ENCODE measurements at places on chromosomes 1 and 21. TPM values are rescaled to one million over a fixed set of nuclear protein-coding genes. Genes with fewer than 3 reads are reported as not detected.

The ABCA4 gene
- not detected for total RNA-seq

The GPR161 gene
- total RNA-seq, result 4.7 TPM

The CELA3B gene
- total RNA-seq, result not detected

The OR2AK2 gene
- not detected for total RNA-seq

The CD84 gene
- 1.3 TPM for total RNA-seq

The IFT25 gene
- total RNA-seq, result 11.7 TPM

The TLCD4 gene
- total RNA-seq, result 0.53 TPM

DNA sequence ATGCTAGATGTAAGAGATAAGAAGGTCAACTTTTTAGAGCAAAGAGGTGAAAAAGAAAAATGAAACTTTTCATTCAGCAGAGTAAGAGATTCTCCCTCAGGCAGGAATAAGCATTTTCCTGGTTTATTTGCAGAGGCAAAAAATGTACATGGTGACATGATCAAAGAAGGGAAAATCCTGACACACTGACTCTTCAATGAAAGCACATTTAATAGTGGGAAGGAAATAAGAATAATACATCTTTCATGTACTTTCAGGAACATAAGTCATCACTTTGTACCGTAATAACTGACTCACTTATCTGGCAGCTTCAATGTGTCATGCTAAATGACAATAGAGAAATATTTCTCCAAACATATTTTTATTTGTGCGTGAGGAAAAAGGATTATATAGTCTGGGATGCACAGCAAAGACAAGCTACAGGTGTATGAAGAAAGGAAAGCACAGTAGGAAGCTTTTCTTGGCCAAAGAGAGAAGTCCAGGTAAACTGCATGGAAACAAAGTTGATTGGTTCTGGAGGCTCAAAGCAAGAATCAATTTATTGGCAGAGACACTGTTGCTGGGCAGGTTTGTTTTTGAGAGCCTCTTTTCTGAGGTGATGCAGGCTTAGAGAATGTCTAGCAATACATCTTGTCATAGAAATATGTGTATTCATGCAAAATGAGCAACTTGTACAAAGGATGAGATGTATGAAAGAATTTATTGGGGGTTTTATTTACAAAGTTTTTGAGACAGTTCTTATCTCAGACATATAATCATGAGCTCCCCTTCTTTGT lies 1409.0 kb downstream of the PLA2G4A start:
- no peak overlapping the region for H3K27ac ChIP-seq
- H3K4me3 ChIP-seq, result no peak overlapping the region
- no peaks in the 10 kb centered on the region for H3K36me3 ChIP-seq
- no peak for DNase-seq
- H3K4me1 ChIP-seq, result no peaks in the 10 kb centered on the region

DNA sequence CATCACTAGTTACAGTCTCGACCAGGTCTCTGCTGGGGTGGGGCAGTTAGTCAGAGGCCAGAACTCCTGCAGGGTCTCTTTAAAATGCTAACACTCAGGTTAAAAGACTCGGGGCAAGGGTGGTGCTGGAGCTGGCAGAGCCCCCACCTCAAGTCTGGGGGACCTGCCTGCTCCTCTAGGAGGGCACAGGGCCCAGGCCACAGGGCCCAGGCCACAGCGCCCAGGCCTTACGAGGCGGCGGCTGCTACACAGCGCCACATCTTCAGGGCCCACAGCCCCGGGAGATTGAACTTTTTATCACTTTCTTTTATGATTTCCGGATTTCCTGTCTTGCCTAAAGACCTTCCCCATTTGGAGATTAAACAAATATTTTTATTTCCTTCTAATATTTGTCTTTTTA lies 10.4 kb downstream of the MPZ start:
- H3K4me3 ChIP-seq, result no peak overlapping the region
- H3K36me3 ChIP-seq, result no peaks in the 10 kb centered on the region
- DNase-seq, result no peak
- H3K27ac ChIP-seq, result no peak overlapping the region
- H3K4me1 ChIP-seq, result peaks cover 3% of the 10 kb centered on the region

GRCh38 chr1:111281411-111281810 lies 9.2 kb upstream of the CHIA start:
- DNase-seq, result no peak
- H3K27ac ChIP-seq, result no peak overlapping the region
- H3K4me1 ChIP-seq, result no peaks in the 10 kb centered on the region
- no peaks in the 10 kb centered on the region for H3K27me3 ChIP-seq
- no peak overlapping the region for H3K4me3 ChIP-seq

- H3K4me1 ChIP-seq, result peaks cover 6% of the 10 kb centered on the region
- peak overlapping the region; percentile 69 for H3K27ac ChIP-seq
- no peaks in the 10 kb centered on the region for H3K36me3 ChIP-seq
- H3K27me3 ChIP-seq, result no peaks in the 10 kb centered on the region
- DNase-seq, result no peak
Measured at GRCh38 chr1:109994654-109995053, 10.1 kb downstream of the AHCYL1 start.

DNA sequence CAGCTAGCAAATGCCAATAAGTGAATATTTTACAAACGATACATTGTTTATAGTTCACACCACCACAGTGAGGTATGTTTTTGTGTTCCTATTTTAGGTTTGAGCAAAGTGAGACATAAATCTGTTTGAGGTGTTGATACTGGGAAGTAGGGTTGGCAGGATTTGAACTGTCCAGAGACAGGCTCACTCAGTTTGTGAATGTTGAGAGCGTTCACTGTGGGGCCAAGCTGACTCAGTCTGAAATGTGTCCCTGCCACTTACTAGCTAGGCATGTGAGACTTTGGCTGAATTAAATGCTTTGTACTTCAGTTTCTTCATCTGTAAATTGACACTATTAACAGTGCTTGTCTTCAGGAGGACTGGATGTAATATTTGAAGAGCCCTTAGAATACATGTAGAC lies 35.1 kb downstream of the DIRAS3 start:
- no peak for DNase-seq
- H3K27me3 ChIP-seq, result no peaks in the 10 kb centered on the region
- H3K4me1 ChIP-seq, result no peaks in the 10 kb centered on the region

DNA sequence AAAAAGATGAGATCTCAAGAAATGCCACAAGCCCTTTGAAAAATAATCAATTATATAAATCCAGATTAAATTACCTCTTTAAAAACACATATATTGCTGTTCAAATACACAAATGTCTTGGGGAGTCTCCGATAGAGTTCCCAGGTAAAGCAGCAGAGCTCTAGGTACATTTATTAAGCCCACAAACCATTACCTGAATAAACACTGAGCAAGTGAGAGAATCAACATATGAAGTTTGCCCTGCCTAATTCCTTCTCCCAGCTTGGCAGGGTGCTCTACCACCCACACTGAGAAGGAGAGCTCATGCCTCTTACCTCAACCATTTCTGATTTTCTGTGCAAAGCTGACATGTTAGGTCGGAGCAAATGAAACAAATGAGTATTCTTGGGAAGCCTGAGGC lies 402.4 kb downstream of the KCNH1 start:
- no peak overlapping the region for H3K27ac ChIP-seq
- DNase-seq, result no peak
- H3K4me1 ChIP-seq, result no peaks in the 10 kb centered on the region
- H3K36me3 ChIP-seq, result no peaks in the 10 kb centered on the region

DNA sequence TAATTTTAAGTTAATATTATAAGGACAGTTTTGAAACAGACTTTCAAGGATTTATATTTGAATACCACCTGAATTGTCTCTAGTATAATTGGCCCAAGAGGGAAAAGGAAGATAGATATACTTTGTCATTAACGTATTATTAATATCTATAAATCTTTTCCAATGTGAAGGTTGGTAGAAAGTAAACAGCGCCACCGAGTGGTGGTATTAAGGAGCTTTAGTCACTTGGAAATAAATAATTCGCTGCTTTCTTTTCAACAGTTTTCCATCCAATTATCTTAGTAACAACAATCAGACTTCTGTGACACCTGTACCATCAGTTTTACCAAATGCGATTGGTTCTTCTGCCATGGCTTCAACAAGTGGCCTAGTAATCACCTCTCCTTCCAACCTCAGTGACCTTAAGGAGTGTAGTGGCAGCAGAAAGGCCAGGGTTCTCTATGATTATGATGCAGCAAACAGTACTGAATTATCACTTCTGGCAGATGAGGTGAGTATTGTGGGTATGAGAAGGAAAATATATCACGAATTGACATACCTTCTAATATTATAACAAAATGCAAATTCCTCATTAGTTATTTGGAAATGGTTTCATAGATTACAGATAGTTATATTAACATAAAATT lies 37.7 kb downstream of the SH3GLB1 start:
- H3K4me3 ChIP-seq, result no peak overlapping the region
- no peaks in the 10 kb centered on the region for H3K27me3 ChIP-seq
- peaks cover 6% of the 10 kb centered on the region for H3K4me1 ChIP-seq
- H3K27ac ChIP-seq, result no peak overlapping the region
- peaks cover 96% of the 10 kb centered on the region for H3K36me3 ChIP-seq

DNA sequence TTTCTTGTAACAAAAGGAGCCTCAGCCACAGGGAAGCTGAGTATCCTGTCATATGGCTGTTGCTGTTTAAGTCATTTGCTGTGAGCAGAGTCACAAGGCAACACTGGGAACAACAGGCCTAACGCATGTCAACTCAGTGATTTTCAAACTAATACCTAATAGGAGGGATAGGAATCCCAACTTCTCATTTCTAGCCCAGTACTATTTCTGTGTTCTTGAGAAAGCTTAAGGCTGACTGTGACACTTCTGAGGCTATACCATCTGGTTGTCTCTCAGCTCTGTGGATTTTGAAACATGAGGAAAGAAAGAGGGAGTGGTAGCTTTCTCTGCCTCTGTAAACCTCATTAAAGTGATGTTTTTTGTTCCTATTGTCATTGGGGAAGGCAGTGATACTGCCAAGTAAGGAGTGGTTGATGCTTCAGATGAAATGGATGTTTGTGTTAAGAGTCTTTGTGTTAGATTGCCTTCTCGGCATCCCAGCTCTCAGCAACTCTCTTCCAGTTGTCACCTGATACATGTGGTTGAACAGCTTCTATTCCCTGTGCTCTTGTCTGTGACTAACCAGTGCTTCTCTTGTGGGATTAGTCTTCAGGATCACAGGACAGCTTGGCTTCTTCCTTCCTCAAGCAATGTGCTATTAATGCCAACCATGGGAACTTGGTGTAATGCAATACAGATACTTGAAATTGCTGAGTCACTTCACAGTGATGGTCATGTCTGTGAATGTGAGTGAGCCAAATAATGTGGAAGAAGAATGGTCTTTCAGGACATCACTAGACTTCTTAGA lies 166.8 kb upstream of the IVNS1ABP start:
- H3K36me3 ChIP-seq, result no peaks in the 10 kb centered on the region
- no peak for DNase-seq
- H3K27me3 ChIP-seq, result no peaks in the 10 kb centered on the region
- H3K4me1 ChIP-seq, result peaks cover 28% of the 10 kb centered on the region
- no peak overlapping the region for H3K4me3 ChIP-seq

GRCh38 chr1:34405266-34405959 lies 228.7 kb downstream of the C1orf94 start:
- no peak for DNase-seq
- H3K27ac ChIP-seq, result no peak overlapping the region
- peaks cover 8% of the 10 kb centered on the region for H3K4me1 ChIP-seq

GRCh38 chr1:119217309-119217828 lies 76.9 kb upstream of the WARS2 start:
- no peaks in the 10 kb centered on the region for H3K4me1 ChIP-seq
- H3K4me3 ChIP-seq, result no peak overlapping the region
- no peaks in the 10 kb centered on the region for H3K36me3 ChIP-seq
- no peak overlapping the region for H3K27ac ChIP-seq
- H3K27me3 ChIP-seq, result no peaks in the 10 kb centered on the region

GRCh38 chr1:42801832-42802473 lies 15.0 kb upstream of the ERMAP start:
- no peak for DNase-seq
- no peaks in the 10 kb centered on the region for H3K4me1 ChIP-seq
- H3K27ac ChIP-seq, result peak overlapping the region; percentile 40
- no peaks in the 10 kb centered on the region for H3K27me3 ChIP-seq

GRCh38 chr1:206713910-206714312 lies 29.2 kb downstream of the MAPKAPK2 start:
- H3K4me1 ChIP-seq, result peaks cover 23% of the 10 kb centered on the region
- H3K4me3 ChIP-seq, result no peak overlapping the region
- no peaks in the 10 kb centered on the region for H3K36me3 ChIP-seq
- DNase-seq, result no peak

DNA sequence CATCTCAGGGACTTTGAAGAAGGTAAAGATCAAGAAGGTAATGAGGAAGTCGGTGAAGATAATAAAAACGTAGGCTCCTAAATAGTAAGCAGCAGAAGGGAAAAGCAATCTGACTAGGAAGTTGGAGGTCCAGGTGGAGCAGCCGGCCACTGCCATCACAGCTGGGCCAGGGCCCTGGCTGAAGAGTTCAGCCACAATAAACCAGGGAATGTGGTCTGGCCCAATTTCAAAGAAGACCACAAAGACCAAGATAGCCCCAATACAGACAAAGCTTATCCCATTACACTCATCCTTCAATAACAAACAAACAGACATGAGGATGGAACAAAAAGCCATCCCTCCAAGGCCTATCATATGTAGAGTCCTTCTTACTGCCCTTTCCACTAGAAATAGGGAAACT lies 18.4 kb upstream of the JAK1 start:
- no peaks in the 10 kb centered on the region for H3K27me3 ChIP-seq
- no peak for DNase-seq
- no peaks in the 10 kb centered on the region for H3K4me1 ChIP-seq
- H3K27ac ChIP-seq, result no peak overlapping the region
- no peaks in the 10 kb centered on the region for H3K36me3 ChIP-seq

GRCh38 chr21:36684957-36685714 lies 13.8 kb upstream of the SIM2 start:
- no peaks in the 10 kb centered on the region for H3K36me3 ChIP-seq
- no peak overlapping the region for H3K4me3 ChIP-seq
- no peak overlapping the region for H3K27ac ChIP-seq
- peaks cover 6% of the 10 kb centered on the region for H3K4me1 ChIP-seq

GRCh38 chr21:40067751-40068150 lies 200.5 kb downstream of the PCP4 start:
- no peaks in the 10 kb centered on the region for H3K27me3 ChIP-seq
- no peak overlapping the region for H3K27ac ChIP-seq
- DNase-seq, result no peak
- no peaks in the 10 kb centered on the region for H3K36me3 ChIP-seq

- no peak overlapping the region for H3K27ac ChIP-seq
- no peaks in the 10 kb centered on the region for H3K27me3 ChIP-seq
- DNase-seq, result no peak
- no peak overlapping the region for H3K4me3 ChIP-seq
- H3K36me3 ChIP-seq, result no peaks in the 10 kb centered on the region
Measured at GRCh38 chr1:205335692-205336091, 14.1 kb upstream of the NUAK2 start.

- H3K4me1 ChIP-seq, result no peaks in the 10 kb centered on the region
- H3K27me3 ChIP-seq, result peaks cover under 1% of the 10 kb centered on the region
- no peak for DNase-seq
- no peak overlapping the region for H3K27ac ChIP-seq
- H3K36me3 ChIP-seq, result peaks cover 44% of the 10 kb centered on the region
Measured at GRCh38 chr1:110062612-110063011, 7.9 kb downstream of the ALX3 start.

GRCh38 chr1:145901312-145902021 lies 8.4 kb downstream of the ITGA10 start:
- no peak overlapping the region for H3K27ac ChIP-seq
- no peaks in the 10 kb centered on the region for H3K27me3 ChIP-seq
- H3K36me3 ChIP-seq, result no peaks in the 10 kb centered on the region
- no peak overlapping the region for H3K4me3 ChIP-seq
- DNase-seq, result no peak
- H3K4me1 ChIP-seq, result no peaks in the 10 kb centered on the region
